ENCODE measurements at places on chromosomes 6 and 20.

DNA sequence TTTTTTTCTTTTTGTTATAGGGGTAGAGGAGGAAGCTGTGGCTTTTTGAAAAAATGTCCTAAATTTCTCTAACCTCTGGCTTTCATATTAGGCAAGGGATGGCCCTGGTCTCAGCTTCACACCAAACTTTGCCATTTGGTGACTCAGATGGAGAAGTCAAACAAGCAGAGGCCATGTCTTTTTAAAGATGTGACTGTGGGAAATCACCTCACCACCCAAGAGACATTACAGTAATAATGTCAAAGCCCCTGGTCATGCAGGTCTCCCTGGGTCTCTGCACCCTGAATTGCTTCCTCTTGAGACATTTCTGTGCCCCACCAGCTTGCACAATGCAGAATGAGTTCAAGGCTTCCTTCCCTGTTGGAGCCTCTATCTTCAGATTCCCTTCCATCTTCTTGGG, 39.5 kb upstream of the ADGRF5 start:
- no peak for DNase-seq

GRCh38 chr20:43542161-43542560, 16.7 kb upstream of the SGK2 start:
- DNase-seq = no peak

GRCh38 chr6:10759312-10759839, 11.8 kb downstream of the TMEM14B start:
- peak; percentile 78 for DNase-seq

DNA sequence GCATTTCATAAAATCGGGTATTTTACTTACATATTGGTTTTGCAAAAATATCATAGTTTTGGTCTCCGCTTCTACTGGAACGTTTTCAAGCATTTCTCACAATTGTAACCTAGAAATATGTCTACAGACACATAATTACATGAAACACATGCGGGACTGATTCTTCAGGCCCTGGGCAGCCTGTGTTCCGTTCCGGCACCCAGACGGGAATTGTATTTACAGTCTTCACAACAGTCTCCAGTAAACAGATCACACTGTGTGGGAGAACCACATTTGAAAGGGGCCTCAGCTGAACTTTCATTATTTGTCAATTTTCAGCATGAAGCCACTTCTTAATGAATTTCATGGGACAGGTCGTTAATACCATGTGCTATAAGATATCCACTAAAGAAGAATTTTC, 196.9 kb downstream of the DST start:
- DNase-seq = no peak

- no peak for DNase-seq
Observed at GRCh38 chr6:5673019-5673790, 333.5 kb downstream of the NRN1 start.

GRCh38 chr6:166769648-166770047, 142.6 kb upstream of the RPS6KA2 start:
- DNase-seq = no peak

- peak; percentile 44 for DNase-seq
Observed at GRCh38 chr6:41288030-41288753, 1.7 kb upstream of the TREM1 start.

- peak; percentile 13 for DNase-seq
Observed at GRCh38 chr6:32700391-32701040, 34.1 kb upstream of the HLA-DQB1 start.

DNA sequence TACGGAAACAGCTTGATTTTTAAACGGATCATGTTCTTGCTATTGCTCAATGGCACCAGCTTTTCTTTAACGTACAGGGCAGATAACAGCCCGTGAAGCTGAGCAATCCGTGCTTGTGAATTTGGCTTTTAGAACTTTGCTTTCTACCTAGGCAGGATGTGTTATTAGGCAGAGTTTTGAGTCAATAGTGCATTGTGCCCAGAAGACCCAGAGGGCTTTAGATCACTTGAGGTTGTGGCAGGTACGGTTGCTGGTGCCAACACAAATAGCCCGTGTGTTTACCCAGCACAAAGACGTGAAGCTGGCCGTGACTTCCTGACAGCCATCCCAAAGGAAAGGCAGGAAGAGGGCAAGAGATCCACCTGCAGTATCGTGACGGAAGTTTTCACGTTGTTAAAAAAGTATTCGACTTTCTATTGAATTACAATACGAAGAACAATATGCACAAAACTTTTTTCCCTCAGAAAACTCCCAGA, 117.4 kb upstream of the FRMD1 start:
- DNase-seq = no peak

DNA sequence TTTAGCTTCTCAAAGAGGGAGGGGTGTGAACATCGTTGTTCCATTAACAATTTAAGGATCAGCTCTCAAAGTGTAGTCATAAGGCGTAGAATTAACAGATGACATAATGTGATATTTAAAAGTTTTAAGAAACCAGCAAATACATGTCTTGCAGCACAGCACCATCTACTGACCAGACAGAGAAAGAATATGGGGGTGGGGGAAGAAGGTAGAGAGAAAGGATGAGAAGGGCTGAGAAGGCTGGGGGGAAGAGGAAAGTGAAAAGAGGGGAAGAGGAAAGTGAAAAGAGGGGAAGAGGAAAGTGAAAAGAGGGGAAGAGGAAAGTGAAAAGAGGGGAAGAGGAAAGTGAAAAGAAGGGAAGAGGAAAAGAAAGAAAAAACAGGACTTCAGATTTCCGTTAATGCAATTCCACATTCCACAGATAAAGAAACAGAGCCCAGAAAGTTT, 80.9 kb downstream of the HAO1 start:
- DNase-seq = no peak

Data from skeletal muscle cell (primary cell).